A549 treated with RU486 at 1 μM for 4 hours (cell line): ENCODE measurements at places on chromosomes 16 and 17. TPM values are rescaled to one million over a fixed set of nuclear protein-coding genes. Genes with fewer than 3 reads are reported as not detected.

C16orf95 gene
- 4.7 to 8.3 TPM (median 7.2 TPM) in 5 replicates for total RNA-seq

SLC22A31 gene
- total RNA-seq: 0.64 to 1.7 TPM (median 1.1 TPM) in 5 replicates

TBX2 gene
- total RNA-seq: 5.9 to 10.1 TPM (median 9.2 TPM) in 5 replicates

DRC7 gene
- 0.10 TPM in 1 of 5 replicates, not detected in the others for total RNA-seq

TEKT3 gene
- 0.11 to 0.22 TPM in 2 of 5 replicates, not detected in the others for total RNA-seq

TMEM100 gene
- not detected in 5 replicates for total RNA-seq

ATP2A1 gene
- total RNA-seq: 1.6 to 4.1 TPM (median 2.7 TPM) in 5 replicates

LGALS9 gene
- total RNA-seq: 0.54 to 1.8 TPM (median 1.5 TPM) in 5 replicates

B3GNT9 gene
- 6.3 to 8.5 TPM (median 8.3 TPM) in 5 replicates for total RNA-seq

CES5A gene
- total RNA-seq: not detected in 5 replicates

HSD11B2 gene
- total RNA-seq: 1.2 to 1.8 TPM (median 1.7 TPM) in 5 replicates

PPM1E gene
- total RNA-seq: 0.03 to 0.09 TPM (median 0.06 TPM) in 5 replicates

ARHGAP44 gene
- total RNA-seq: 2.1 to 3.4 TPM (median 2.7 TPM) in 5 replicates

TVP23B gene
- 56.6 to 86.2 TPM (median 72.2 TPM) in 5 replicates for total RNA-seq

HP gene
- not detected in 5 replicates for total RNA-seq

MYO15A gene
- 0.30 to 0.63 TPM (median 0.42 TPM) in 5 replicates for total RNA-seq
